Activated CD4-positive, alpha-beta T cell treated with anti-CD3 and anti-CD28 coated beads, Interleukin-2, amount 50 U/mL, for 16 hours (primary cell): ENCODE measurements at places on chromosomes 1 and 21.

DNA sequence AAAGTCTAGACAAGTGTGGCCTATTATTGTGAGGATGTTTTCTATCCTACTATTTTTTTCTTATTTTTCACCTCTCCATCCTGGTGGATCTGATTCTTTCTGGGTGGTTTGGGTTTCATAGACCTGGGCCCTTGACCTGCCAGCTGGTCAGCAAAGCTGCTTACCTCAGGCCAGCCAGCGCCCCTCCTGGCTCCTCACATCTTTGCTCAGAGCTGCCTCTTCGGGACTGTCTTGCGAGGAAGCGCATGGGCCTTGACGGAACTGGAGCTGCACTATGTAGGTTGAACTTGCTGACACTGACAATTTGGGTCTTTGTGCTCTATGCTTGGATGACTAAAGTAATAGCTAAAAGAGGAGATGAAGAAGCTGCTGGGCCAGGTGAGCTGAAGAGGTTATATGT is 138.5 kb upstream of the SYT6 start:
- no peak for DNase-seq

- DNase-seq, result no peak
These were observed 40.6 kb downstream of the KIF26B start for GRCh38 chr1:245195398-245195797.

DNA sequence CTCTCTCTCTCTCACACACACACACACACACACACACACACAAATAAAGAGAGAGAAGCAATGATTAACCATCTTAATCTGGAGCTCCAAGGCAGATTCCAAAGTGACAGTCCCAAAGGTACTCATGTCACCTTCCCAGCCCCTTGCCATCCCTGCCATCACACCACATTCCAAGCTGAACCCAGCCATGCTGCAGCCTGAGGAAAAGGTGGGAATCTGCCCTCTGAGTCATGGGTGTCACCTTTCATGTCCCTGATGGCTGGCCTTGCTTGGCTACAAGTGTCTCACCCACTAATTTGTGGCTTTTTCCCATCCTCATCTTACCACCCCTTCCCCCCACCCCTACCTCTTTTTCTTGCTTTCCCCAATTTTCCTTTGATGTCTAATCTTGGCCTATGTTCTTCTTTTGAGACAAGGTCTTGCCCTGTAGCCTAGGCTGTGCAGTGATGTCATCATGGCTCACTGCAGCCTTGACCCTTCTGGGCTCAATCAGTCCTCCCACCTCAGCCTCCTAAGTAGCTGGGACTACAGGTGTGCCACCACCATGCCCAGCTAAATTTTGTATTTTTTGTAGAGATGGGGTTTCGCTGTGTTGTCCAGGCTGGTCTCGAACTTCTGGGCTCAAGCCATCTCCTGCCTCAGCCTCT is 3.2 kb downstream of the ANXA9 start:
- no peak for DNase-seq

DNA sequence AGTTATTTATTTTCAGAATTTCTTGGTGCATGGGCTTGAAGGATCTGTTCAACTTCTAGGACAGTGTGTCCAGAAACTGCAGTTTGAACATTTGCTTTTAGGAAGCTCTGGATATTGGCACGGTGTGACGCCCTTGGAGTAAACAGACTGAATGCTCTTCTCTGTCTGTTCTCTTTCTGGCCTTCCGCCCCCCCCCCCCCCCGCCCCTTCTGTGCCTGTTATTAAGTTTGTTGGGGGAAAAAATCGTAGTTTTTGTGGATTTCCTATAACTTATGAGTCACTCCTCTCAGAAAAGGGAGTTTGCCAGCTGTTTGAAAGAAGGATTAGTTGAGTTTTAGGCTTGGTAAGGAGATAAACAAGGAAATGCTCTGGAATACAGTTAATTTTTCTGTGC is 1.2 kb downstream of the KCTD3 start:
- DNase-seq, result no peak

DNA sequence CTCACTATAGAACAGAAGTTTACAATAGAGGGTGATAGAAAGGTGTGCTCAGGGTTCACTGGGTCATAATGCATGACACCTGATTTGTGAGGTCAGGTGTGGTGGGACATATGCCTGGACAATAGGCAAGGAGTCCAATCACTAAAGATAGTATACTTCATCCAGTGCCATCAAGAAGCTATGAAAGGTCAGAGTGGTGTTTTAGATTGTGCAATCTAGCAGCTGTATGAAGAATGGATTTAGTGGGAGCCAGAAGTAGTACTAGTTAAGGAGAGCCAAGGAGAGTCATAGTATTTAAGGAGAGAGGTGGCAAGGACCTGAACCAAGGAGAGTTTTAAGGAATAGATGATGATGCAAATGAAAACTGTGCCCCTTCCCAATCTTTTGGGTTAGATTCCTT is 80.6 kb upstream of the C1orf105 start:
- DNase-seq, result no peak

- no peak for DNase-seq
These were observed 1.4 kb downstream of the TENT5B start for GRCh38 chr1:27011058-27011764.

DNA sequence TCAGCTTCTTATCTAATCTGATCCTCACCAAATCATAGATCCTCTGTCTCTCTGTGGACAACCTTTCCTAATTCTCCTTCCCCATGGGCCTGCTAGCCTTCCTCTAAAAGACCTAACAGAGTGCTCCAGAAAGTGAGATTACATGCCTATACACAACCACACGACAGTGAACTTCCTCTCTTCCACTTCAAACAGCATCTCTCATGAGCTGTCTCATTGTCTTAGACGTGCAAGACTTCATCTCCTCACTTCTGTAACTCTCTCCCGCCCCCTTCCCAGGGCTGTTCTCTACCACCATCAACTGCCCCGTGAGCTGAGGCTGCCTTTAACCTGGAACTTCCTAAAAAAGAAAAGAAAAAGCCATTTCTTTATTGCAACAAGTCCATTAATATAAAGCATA is 14.1 kb upstream of the A3GALT2 start:
- no peak for DNase-seq

DNA sequence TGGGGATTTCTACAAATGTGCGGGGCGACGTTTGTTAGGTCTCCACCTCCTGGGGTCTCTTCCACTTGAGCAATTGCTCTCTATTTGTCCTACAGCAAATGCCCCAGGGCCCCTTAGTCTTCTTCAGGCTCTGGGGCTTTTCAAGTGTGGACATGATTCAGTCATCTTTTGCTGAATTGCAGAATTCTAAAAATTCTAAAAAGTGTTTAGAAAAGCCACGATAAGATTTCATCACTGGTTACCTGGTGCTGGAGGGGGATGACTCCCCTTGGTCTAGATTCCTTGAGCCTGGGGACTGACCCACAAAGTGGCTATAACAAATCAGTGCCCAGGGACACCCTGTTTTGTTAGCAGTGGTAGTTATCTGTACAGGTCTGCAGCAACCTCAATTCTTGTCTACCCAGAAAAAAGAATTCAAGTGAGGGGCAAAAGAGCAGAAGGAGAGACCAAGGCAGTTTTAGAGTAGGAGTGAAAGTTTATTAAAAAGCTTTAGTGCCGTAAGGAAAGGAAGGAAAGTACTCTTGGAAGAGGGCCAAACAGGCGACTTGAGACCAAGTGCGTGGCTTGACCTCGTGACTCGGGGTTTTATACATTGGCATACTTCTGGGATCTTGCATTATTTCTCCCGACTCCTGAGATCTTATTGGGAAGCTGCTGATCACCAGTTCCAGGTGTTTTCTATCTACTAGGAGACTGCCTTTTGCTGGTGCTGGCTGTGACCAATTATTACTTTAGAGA is 25.2 kb downstream of the PROK1 start:
- no peak for DNase-seq
